Stimulated activated CD8-positive, alpha-beta memory T cell treated with anti-CD3 and anti-CD28 coated beads, Interleukin-4, amount 100 ng/mL, for 4 hours (primary cell): ENCODE measurements at places on chromosomes 4 and X.

- no peak for DNase-seq
These were observed 74.8 kb upstream of the SMARCA5 start for GRCh38 chr4:143438710-143439109.

DNA sequence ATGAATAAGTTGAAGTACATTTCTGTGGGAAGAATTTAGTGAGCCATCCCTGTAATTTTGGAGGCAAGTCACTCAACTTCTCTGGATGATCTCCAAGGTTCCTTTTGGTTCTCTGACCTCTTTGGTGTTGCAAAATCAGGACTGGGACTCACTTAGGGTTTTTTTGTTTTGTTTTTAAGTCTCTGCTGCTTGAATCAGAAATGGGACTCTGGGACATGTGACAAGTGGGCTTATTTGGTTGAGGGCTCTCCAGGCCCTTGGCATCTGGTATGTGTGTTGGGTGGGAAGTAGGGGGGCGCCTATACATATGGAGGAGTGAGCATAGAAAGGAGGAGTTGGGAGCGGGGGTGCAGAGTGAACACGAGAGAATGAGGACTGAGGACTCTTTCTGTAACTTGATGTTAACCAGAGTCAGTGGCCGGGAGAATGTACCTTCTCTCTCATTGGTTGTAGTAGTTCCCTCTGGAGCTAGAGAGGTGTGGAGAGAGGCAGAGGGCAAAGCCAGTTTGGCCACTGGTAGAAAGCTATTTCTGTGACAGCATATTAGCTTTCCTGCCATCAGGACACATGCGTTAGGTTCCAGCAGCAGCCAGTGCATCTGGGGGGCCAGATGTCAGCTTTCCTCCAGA is 1.9 kb downstream of the ARHGAP10 start:
- no peak for DNase-seq

DNA sequence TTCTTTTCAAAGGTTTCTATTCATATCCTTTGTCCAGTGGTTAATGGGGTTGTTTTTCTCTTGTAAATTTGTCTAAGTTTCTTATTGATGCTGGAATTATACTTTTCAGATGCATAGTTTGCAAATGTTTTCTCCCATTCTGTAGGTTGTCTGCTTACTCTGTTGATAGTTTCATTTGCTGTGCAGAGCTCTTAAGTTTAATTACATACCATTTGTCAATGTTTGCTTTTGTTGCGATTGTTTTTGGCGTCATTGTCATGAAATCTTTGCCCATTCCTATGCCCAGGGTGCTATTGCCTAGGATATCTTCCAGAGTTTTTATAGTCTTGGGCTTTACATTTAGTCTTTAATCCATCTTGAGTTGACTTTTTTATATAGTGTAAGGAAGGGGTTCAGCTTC is 21.2 kb upstream of the UGT8 start:
- no peak for DNase-seq

DNA sequence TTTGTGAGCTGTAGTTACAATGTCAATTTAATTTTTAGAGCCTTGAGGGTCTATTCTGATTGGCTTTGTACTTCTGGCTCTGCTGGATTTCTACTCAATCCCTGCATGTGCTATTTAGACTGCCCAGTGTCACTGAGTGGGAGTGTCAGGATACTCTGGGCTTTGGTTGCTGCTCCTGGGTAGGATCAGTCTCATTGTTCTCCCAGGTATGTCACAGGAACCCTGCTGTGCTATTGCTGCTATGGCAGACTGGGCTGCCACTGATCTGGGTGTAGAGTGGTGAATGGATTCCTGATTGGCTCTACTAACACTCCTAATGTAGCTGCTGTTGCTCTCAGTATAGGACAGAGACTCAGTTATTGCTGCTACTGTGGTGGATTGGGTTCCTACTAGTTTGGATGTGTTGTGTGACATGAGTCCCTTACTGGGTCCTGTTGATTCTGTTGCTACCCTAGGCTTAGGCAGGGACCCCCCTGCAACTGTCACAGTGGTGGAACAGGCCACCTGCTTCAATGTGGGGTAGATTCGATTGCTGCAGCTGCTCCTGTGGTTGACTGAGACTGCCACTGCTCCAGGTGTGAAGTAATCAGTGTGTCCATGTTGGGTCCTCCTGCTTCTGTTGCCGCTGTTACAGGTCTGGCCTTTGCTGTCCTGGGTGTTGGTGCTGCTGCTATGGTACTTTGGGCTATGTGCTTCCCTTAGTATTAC is 707.8 kb upstream of the AMOT start:
- no peak for DNase-seq

GRCh38 chr4:140095694-140096482 is 58.1 kb downstream of the MAML3 start:
- DNase-seq, result peak; percentile 23

DNA sequence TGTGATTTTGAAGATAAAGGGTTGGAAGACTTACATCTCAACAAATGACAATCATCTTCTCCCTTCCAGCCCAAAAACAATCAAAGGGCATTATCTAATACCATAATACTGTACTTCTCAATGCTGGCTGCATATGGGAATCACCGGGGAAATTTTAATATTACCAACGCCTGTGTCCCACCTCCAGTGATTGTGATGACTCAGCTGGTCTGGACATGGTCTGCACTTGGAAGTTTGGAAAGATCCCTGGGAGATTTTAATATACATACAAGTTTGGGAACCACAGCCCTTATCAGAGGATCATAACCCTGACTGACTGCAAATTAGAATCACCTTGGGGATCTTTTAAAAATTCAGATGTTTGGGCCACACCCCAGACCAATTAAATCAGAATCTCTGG is 29.9 kb downstream of the ARL13A start:
- DNase-seq, result no peak

DNA sequence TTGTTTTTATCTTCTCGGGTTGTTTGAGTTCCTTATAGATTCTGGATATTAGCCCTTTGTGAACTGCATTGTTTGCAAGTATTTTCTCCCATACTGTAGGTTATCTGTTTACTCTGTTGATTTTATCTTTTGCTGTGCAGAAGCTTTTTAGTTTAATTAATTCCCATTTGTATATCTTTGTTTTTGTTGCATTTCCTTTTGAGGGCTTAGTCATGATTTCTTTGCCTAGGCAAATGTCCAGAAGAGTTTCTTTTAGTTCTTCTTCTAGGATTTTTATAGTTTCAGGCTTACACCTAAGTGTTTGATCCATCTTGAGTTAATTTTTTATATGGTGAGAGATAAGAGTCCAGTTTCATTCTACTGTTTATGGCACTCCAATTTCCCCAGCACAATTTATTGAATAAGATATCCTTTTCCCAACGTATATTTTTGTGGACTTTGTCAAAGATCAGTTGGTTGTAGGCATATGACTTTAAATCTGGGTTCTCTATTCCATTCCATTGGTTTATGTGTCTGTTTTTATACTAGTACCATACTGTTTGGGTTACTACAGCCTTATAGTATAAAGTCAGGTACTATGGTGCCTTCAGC is 54.3 kb downstream of the EGF start:
- no peak for DNase-seq

DNA sequence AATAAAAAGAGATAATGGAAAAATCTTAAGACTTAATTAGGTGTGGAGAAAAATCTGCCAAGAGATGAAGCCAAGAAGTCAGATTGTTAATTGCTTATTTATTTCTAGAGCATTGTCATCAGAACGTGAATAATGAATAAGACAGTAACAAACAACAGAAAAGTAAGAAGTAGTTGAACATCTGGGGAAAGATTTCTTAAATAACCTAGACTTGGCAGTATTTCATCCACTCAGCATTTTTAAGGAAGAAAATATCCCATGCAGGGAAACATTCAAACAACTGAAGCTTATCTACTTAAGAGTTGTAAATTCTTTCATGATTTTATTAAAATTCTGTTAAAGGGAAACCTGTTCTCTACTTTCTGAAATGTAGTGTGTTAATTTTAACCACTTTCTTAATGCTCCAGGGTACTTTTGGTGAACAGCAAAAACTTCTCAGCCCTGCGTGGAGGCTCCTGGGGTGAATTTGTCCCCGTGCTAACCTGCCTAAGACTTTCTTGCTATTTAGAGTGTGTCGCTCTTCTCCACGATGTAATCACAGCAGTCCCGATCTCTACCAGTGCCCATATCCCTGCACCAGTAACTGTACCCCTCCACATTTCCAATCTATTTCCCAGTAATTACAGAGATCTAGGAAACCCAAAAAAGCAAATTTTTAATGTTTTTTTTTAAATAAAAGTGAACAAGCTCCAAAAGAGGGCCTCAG is 124.6 kb downstream of the CORIN start:
- no peak for DNase-seq

- DNase-seq, result no peak
These were observed 50.8 kb downstream of the GRIA2 start for GRCh38 chr4:157271166-157271869.

DNA sequence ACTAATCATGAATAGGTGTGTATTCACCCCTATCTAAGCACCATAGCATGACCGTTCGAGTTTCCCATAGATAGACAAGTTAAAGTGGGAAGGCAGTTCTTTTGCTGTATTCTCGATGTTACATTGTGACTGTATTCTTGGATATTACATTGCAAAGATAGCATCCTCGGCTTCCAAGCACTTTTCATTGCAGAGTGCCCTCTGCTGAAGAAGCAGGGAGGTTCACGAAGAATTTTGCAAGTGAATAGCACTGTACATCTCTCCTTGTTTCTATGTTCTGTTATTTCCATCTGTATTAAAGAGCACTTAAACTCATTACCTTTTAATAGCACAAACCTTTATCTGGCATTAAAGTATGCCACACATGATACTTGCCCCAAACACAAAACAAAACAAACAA is 426.7 kb upstream of the ARX start:
- no peak for DNase-seq

DNA sequence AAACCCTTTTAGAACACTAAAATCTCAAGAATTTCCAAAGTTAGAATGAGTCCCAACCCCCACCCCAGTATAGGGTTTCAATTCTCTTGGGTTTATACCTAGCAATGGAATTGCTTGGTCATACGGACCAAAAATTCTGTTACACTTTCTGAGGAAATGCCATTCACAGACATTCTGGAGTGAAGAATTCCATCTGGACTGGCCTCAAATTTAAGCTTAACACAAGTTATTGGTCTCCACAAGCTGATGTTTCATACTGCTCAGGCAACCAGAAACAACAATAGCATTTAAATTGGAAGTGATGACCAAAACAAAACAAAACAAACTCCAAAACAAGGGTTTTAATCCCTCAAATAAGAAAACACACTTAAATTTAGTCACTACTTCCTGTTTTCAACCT is 51.1 kb downstream of the GPC4 start:
- no peak for DNase-seq

- DNase-seq, result no peak
These were observed 219.2 kb downstream of the CBR4 start for GRCh38 chr4:168790898-168791297.

DNA sequence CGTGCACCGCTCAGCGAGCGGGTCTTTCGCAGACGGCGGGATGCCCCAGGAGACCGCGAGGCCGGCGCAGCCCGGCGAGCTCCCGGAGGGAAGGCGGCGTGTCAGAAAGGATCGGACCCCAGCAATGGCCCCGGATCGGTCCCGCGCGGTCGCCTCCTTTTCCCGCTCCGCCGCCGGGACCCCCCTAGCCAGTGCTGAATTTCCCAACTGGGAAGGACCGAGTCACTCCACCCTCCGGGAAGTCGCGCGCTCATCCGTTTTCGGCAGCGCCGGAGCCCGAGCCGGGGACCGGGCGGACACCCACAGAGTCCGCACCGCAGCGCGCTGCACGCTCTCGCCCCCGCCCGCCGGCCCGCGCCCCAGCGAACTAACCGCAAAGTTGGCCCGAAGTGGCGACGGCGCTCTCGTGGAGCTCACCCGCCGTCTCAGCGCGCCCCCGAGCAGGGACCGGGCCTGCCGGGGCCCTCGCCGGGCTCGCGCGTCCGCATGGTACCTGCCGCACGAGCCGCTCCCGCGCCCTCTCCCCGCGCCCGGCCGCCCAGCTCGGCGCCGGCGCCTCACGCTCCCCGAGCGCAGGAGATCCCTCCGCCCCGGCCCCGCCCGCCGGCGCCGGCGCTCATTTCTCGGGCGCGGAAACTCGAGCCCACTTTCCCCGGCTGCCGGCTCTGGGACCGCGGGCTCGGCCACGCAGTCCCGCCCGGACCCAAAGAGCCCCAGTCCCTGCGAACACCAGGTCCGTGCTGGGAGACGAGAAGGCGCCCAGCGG is at the start of gene FAT1:
TSS of gene FAT1 (minus strand) at position 565 of the 766 bp plus-strand sequence. CDS start 14,029 bp downstream, outside the sequence.
- DNase-seq, result no peak

DNA sequence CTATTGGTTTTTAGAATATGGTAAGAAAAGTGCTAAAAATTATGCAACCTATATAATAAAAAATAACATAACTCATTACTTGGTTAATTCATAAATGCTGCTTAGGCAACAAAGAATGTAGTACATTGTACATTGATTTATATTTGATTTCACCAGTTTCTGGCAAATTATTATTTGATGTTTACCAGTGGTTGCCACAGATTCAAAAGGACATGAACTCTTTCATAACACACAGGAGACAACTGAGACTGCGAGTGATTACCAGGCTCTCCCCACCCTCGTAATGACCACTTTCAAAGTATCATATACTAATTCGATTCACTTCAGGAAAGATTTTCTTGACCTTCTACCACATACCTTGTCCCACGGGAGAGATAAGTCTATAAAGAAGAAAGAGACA is 158.5 kb downstream of the NR3C2 start:
- no peak for DNase-seq

DNA sequence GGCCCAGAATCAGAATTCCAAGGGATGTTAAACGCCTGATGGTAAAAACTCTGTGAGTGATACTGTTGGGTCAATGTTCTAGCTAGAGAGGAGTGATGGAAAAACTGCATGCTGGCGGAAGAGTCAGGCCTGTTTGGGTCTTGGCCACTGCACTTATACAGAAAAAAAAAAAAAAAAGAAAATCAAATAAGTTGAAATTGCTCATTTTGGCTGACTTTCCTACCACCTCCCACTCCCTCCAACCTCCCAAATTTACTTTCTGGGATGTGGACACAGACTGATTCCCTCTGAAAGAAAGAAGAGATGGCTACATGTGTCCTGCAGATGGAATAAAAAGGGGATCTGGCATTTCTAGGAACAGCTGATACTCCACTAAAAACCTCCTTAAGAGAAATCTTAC is 234.1 kb upstream of the GIMD1 start:
- no peak for DNase-seq

DNA sequence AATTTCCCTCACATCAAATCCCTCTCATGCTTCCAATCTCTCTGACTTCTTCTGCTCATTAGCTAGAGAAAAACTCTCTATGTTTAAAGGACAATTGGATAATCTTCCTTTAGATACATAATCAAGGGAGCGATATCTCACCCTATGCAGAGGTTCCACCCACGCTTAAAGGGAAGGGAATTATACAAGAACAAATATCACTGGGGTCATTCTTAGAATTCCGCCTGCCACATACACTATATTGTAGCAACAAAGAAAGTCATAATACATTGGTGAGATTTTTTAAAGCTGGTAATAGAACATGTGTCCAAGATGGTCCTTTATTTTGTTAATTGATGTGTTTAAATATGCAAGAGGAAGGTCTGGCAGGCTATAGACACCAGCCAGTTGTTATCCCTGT is 31.5 kb downstream of the NKX6-1 start:
- DNase-seq, result no peak

DNA sequence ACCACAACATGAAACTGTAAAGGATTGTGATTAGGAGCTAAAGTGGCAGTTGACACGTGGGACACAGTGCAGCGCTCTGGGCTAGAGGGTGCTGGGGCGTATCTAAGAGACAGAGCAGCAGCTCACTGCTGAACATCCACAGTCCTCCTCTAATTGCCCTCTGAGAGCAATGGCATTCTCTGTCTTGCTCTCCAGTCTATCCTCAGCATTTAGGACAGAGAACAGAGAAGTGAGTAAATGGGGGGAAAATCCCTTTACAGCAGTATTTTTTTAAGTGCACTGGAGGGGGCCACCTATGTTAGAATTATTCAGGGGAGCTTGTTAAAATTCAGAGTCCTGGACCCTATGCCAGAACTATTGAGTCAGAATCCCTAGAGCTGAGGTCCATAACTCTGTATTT is 4.2 kb upstream of the TMEM154 start:
- no peak for DNase-seq
